ENCODE measurements at places on chromosomes 16 and 17. TPM values are rescaled to one million over a fixed set of nuclear protein-coding genes. Genes with fewer than 3 reads are reported as not detected.

CASKIN2 gene
- 7.1 TPM for total RNA-seq

ITGAD gene
- 0.10 TPM for total RNA-seq

NPIPA5 gene
- total RNA-seq: not detected

PMP22 gene
- total RNA-seq: 91.3 TPM

ABI3 gene
- 1.5 TPM for total RNA-seq

SPNS3 gene
- 0.79 TPM for total RNA-seq

KRT24 gene
- not detected for total RNA-seq

BICDL2 gene
- total RNA-seq: 10.9 TPM

FMNL1 gene
- 8.3 TPM for total RNA-seq

KRTAP9-4 gene
- 6.5 TPM for total RNA-seq

EVPLL gene
- 0.49 TPM for total RNA-seq

DPEP3 gene
- not detected for total RNA-seq

TRIM72 gene
- 4.4 TPM for total RNA-seq

SLFN14 gene
- 1.6 TPM for total RNA-seq

TNP2 gene
- total RNA-seq: not detected

G6PC3 gene
- total RNA-seq: 9.4 TPM

PPY gene
- total RNA-seq: not detected

TEX19 gene
- not detected for total RNA-seq

HOXB2 gene
- total RNA-seq: 4.9 TPM

KCTD19 gene
- 0.20 TPM for total RNA-seq

MARVELD3 gene
- total RNA-seq: 3.0 TPM

TLE7 gene
- not detected for total RNA-seq

CCL3 gene
- 7.9 TPM for total RNA-seq

CTRB2 gene
- not detected for total RNA-seq

ADCY7 gene
- 13.6 TPM for total RNA-seq

EIF3CL gene
- total RNA-seq: 59.1 TPM

PABPN1L gene
- total RNA-seq: not detected

MGAT5B gene
- 0.69 TPM for total RNA-seq

TBC1D3 gene
- not detected for total RNA-seq

PLA2G10 gene
- total RNA-seq: not detected

DPEP1 gene
- total RNA-seq: 2.4 TPM

HYDIN gene
- 4.0 TPM for total RNA-seq

CCL17 gene
- total RNA-seq: 0.49 TPM

PTGES3L gene
- total RNA-seq: 4.8 TPM

MMP28 gene
- 6.1 TPM for total RNA-seq

SCARF1 gene
- total RNA-seq: 6.7 TPM

SCNN1B gene
- 3.7 TPM for total RNA-seq

FOXC2 gene
- 0.10 TPM for total RNA-seq

AIPL1 gene
- 0.10 TPM for total RNA-seq

CCDC182 gene
- not detected for total RNA-seq

NHLRC4 gene
- 0.59 TPM for total RNA-seq

PRR35 gene
- not detected for total RNA-seq

DHX8 gene
- 32.1 TPM for total RNA-seq

NPIPB13 gene
- 1.6 TPM for total RNA-seq

MT4 gene
- total RNA-seq: 76.2 TPM

C17orf107 gene
- total RNA-seq: 6.0 TPM

UTS2R gene
- 0.20 TPM for total RNA-seq

LUC7L3 gene
- 102 TPM for total RNA-seq
